ENCODE measurements at places on chromosomes 16 and 17.

GRCh38 chr17:75173526-75173925 is 9.2 kb downstream of the SUMO2 start:
- no peak for DNase-seq

DNA sequence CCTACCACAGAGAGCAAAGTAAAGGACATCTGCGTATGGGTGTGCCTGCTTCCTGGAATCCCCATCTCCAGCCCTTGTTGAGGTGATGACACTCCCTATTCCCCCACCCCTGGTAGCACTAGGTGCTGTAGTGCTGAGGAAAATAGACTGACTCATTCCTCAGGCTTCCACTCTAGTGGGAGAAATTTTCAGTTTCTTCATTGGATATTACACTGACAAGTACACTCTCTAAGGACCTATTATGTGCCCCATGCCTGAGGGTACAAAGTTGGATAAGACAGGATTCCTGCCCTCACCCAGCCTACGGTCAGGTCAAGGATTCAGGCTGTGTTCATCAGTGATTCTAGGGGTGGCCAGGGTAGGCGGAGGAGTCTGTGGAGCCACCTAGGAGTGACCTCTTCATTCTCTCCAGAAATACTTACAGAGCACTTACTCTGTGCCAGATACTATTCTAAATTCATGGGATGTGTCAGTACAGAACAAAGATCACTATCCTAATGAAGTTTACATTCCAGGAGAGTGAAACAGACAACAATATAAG is 4.5 kb upstream of the ZC3H7A start:
- no peak for DNase-seq

GRCh38 chr16:54143934-54144571 is 142.5 kb downstream of the IRX3 start:
- no peak for DNase-seq

GRCh38 chr16:70804153-70804733 is 3.3 kb upstream of the VAC14 start:
- DNase-seq = peak; percentile 91

DNA sequence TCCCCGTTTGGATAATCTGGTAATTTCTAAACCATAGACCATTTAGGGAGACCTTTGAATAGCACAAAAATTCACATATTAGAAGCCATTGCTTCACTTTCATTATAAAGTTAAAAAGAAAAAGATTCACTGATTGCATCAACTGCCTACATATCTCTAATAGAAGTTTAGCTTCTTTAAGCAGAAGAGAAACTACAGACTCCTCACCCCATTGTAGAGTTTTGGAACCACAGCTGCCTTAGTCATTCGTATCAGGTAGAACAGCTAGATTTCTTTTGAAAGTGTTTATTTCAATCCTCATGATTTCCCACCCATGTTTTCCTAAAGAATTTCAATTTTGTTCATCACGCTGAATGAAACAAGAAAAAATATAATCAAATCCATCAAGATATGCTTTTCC is 144.8 kb downstream of the CDH8 start:
- no peak for DNase-seq

DNA sequence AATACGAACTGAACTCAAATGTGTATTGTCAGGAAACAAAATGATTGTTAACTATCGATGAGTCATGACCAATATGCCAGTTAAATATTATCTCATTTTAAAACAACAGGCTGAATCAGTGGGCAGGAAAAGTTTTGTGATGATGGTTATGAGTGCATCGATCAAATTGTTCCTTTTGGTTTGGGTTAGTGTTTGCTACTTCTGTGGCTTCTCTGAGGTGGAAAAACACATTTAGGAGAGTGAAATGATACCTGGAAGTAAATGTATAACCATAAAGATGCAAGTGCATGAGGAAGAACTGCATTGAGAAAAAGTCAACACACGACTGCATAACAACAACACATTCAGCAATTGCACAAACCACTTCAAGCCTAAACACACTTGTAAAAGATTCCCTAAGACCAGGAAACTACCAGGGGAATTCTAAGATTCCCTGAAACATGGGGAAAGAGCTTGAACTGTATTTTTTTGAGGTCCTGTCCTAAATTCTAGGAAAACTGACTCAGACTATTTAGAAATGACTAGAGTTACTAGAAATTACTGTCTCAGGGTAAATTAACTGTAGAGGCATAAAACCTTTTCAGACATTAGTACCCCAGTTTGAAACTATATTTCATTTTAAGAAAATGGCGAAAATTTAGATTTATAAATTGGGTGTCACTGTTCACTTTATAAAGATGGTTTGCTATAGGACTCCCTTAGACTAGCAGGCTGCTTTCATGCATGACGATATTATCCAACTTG is 44.8 kb downstream of the CDYL2 start:
- DNase-seq = no peak

- no peak for DNase-seq
Observed at GRCh38 chr16:11563493-11564040, 23.2 kb downstream of the LITAF start.

DNA sequence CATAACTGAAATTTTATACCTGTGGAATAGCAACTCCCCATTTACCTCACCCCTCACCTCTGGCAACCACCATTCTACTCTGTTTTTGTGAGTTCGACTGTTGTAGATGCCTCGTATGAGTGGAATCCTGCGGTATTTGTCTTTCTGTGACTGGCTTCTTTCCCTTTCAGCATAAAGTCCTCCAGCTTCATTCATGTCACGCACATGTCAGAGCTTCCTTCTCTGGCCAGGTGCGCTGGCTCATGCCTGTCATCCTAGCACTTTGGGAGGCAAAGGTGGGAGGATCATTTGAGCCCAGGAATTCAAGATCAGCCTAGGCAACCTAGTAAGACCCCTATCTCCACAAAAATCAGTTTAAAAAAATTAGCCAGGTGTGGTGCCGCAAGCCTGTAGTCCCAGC is 278.4 kb downstream of the PARN start:
- DNase-seq = no peak

All from RKO (cell line).